ENCODE measurements at places on chromosomes 5 and 9. TPM values are rescaled to one million over a fixed set of nuclear protein-coding genes. Genes with fewer than 3 reads are reported as not detected.
A peak's percentile ranks its signal among the peaks of the same experiment; 100 is the strongest.

GRCh38 chr9:96138616-96139015 is 163.4 kb downstream of the HSD17B3 start:
- H3K4me1 ChIP-seq = no peaks in the 10 kb centered on the region
- no peaks in the 10 kb centered on the region for H3K36me3 ChIP-seq
- no peaks in the 10 kb centered on the region for H3K27me3 ChIP-seq
- no peak for DNase-seq

- no peak overlapping the region for H3K27ac ChIP-seq
- DNase-seq = no peak
- H3K4me3 ChIP-seq = peak overlapping the region; percentile 72
- no peaks in the 10 kb centered on the region for H3K36me3 ChIP-seq
- no peaks in the 10 kb centered on the region for H3K27me3 ChIP-seq
- peaks cover 66% of the 10 kb centered on the region for H3K4me1 ChIP-seq
Measured at GRCh38 chr9:123927625-123928532, 2.0 kb downstream of the DENND1A start.

DNA sequence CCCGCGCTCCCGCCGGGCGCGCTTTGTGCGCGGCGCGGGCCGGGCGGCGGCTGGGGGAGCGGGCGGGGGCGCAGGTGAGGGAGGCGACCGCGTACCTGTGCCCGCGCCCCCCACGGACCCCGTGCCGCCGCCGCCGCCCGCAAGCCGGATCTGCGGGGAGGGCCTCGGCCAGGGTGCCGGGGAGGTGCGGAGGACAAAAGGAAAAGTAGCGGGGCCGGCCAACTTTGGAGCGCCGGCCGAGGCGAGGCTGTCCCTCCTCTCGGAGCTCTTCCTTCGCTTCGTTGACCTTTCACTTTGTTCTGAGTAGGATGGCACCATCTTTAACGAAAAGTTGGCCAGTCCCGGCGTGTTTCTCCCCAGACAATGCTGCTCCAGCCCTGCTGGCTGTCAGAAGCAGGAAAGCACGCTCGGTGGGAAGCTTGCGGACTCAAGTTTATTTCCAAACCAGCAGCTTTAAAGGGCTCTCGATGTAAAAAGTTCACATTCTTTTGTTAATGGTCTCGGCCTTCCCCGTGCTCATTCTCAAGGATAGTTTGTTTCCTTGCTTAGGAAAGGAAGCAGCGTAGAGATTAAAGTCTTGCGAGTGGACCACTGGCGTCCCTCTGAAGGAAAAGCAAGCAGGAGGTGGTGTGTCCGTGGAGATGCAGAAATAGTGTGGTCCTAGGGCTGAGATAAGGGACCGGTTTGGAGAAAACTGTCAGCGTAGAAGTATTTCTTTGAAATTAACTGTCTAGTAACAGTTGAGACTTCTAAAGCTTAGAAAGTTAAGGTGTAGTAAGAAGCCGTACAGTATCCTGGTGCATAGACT is 639 bp downstream of the EHMT1 start:
- peak overlapping the region; percentile 72 for H3K27ac ChIP-seq
- peak overlapping the region; percentile 74 for H3K4me3 ChIP-seq
- no peak for DNase-seq
- peaks cover 19% of the 10 kb centered on the region for H3K4me1 ChIP-seq
- H3K27me3 ChIP-seq = no peaks in the 10 kb centered on the region
- H3K36me3 ChIP-seq = peaks cover 21% of the 10 kb centered on the region

DNA sequence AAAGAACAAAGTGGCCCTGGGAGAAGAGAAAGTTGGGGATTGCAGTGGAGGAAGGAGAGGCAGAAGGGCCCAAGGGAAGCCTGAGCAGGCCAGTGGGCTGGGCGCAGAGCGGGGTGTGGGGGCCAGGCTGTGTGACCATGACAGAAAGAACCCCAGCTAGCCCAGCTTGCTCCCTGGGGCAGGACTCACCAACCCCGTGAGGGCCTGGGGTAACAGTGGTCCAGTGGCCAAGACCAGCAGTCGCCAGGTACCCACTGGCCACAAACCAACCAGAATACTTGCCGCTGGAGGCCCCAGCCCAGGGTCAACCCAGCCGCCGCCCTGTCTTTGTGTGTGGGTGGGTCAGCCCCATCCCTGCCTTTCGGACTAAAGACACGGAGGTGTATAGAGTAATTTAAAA is 146.5 kb downstream of the CACNA1B start:
- H3K4me3 ChIP-seq = peak overlapping the region; percentile 66
- no peak for DNase-seq
- no peaks in the 10 kb centered on the region for H3K36me3 ChIP-seq
- no peaks in the 10 kb centered on the region for H3K27me3 ChIP-seq
- peak overlapping the region; percentile 79 for H3K27ac ChIP-seq
- peaks cover 9% of the 10 kb centered on the region for H3K4me1 ChIP-seq

- H3K4me1 ChIP-seq = no peaks in the 10 kb centered on the region
- peaks cover 7% of the 10 kb centered on the region for H3K36me3 ChIP-seq
- H3K27me3 ChIP-seq = no peaks in the 10 kb centered on the region
- H3K27ac ChIP-seq = no peak overlapping the region
- H3K4me3 ChIP-seq = no peak overlapping the region
Measured at GRCh38 chr5:34818717-34819116, 20.2 kb upstream of the TTC23L start.

Gene HMCN2
- total RNA-seq = 0.22 TPM

Gene WWC1
- total RNA-seq = 52.6 TPM

Gene RMI1
- 26.8 TPM for total RNA-seq

Gene C5orf34
- 4.8 TPM for total RNA-seq

Gene SRP19
- 45.3 TPM for total RNA-seq

Gene GPR21
- total RNA-seq = 1.1 TPM
